ENCODE measurements at places on chromosomes 1 and 21.

GRCh38 chr1:94554580-94554979 is 13.0 kb upstream of the F3 start:
- no peak for DNase-seq

- no peak for DNase-seq
Observed at GRCh38 chr1:172203902-172204301, 216.6 kb upstream of the C1orf105 start.

DNA sequence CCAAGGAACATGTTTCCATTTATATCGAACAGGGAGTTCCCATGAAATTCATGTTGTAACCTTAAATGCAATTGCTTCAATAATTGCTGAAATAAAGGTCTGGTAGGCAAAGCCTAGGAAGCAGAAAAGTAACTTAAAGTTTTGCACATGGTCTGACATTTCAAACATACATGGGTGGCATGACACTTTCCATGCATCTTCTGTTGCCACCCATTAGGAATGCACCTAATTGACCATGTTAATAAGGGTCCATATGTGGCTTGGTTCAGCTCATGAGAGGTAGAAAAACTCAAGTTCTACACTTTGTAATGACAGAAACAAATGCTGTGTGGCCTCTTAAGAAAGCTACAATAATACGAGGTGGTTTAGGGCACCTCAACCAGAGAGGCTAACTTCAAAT is 72.0 kb upstream of the GORAB start:
- no peak for DNase-seq

DNA sequence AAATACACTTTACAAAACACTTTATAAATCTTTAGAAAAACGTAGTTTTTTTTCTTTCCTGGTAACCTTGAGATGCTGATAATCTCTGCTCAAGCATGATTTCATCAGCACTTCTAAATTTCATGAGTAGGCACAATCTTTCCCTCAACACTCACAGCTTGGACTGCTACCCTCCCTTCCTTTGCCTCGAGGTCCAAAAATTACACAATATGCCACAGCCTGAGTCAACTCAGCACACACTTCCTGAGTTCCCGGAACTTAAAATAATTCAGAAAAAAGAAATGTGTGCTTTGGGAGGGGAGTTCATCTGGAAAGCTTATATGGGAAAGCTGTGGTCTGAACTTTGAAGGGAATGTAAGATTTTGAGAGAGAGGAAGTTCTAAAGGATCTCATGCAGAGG is 5.9 kb downstream of the CLCA2 start:
- no peak for DNase-seq

GRCh38 chr1:63010913-63011660 is 227.2 kb downstream of the ATG4C start:
- DNase-seq = no peak

DNA sequence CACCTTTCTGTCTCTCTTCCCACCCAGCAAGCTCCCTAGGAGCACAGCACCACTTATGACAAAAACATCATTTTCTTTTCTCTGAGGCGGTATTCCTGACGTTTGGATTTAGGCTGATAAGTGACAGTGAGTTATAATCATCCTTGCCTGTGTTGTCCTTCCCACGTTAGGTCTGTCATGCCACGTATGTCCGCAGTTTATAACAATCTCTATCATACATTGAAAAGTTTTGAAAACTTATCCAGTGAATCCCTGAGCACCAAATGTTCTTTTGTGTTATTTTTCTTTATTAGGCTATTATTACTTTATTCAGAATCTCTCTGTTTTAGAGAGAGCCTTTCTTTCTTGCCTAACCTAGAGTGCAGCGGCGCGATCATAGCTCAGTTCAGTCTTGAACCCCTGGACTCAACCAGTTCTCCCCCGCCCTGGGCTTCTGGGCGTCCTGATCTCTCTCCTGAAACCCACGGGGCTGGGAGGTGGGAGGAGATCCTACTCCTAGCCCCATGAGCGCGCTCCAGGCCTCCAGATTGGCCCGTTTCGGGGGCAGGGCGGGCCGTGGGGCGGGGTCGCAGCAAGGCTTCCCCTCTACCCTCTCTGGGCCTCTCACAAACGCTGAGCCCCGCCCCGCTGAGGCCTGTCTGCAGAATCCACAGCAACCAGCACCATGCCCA is at the start of gene GSTM2:
Gene GSTM2 (plus strand): TSS at position 606 of the 671 bp plus-strand sequence. CDS start 59 bp downstream, at position 665.
- peak; percentile 77 for DNase-seq

DNA sequence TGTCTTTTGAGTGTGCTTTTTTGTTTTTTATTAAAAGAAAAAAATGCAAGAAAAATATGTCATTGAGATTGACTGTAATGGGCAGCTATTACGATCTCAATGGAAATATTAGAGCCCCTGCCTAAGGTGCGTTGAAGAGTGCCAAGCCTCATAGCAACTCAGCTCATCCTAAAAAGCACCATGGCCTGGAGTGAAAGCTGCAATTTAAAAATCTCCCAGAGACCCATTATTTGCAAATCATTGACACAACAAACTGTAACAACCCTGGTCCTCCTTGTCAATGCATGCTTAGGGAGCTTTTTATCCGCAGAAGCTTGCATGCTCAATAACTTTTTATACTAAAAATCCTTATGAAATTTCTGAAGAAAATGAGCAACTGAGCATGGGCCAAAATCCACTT is 954.5 kb downstream of the ADGRL2 start:
- DNase-seq = no peak

DNA sequence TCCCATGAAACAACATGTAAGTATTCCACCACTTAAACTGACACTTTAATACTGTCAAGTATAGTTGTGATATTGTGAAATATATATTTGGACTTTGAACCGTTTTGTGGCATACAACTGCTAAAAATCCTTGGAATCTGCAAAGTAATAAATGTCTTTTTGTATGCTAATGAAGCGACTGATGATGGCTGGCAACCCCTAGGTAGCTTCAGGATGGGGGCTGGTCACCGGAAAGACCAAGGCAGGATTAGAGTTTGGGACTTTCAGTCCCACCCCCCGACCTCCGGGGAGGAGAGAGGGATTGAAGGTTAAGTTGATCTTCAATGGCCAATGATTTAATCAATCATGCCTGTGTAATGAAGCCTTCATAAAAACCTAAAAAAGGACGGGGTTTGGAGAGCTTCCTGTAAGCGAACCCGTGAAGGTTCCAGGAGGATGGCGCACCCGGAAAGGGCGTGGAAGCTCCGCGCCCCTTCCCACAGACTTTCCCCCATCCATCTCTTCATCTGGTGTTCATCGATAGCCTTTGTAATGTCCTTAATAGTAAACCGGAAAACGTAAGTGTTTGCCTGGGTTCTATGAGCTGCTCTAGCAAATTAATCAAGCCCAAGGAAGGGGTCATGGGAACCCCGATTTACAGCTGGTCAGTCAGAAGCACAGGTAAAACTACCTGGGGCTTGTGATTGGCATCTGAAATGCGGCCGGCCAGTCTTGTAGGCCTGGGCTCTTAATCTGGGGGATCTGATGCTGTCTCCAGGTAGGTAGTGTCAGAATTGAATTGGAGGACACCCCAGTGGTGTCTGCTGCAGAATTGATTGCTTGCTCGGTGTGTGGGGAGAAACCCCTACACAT is 1.8 kb upstream of the ZNF281 start:
- no peak for DNase-seq

GRCh38 chr1:77322061-77322900 is 40.5 kb downstream of the AK5 start:
- DNase-seq = no peak

DNA sequence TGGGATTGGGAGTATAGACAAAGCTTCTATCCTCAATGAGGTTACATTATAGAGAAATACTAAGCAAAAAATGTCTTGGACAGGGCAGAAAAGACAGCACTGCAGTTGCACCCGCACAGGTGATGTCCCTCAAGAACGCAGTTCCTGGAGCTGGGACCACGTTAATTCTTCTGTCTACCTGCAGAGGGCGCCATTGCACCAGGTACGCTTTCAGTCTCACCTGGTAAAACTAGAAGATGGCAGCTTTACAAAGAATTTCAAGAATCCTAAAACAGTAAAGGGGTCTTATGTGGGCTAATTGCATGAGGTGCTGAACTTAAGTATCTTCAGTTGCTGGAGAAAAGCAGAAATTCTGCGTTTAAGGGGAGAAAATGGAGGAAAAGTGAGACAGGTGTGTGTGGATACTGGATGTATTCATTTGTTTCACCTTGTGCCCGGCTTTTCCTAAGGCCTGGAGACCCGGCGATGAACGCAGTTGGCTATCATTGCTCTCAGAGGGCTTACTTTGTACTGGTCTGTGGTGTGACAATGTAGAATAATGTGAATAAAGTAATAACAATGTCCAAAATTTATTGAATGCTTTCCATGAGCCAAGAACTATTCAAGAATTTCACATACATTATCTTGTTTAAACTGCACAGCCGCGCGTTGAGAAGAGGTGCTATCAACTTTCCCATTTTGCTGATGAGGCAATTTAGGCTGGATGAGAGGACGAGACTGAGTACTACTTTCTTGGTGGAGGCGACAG is 276.3 kb upstream of the GREM2 start:
- DNase-seq = no peak

- no peak for DNase-seq
Observed at GRCh38 chr1:54842206-54842915, 41.2 kb upstream of the TTC22 start.

DNA sequence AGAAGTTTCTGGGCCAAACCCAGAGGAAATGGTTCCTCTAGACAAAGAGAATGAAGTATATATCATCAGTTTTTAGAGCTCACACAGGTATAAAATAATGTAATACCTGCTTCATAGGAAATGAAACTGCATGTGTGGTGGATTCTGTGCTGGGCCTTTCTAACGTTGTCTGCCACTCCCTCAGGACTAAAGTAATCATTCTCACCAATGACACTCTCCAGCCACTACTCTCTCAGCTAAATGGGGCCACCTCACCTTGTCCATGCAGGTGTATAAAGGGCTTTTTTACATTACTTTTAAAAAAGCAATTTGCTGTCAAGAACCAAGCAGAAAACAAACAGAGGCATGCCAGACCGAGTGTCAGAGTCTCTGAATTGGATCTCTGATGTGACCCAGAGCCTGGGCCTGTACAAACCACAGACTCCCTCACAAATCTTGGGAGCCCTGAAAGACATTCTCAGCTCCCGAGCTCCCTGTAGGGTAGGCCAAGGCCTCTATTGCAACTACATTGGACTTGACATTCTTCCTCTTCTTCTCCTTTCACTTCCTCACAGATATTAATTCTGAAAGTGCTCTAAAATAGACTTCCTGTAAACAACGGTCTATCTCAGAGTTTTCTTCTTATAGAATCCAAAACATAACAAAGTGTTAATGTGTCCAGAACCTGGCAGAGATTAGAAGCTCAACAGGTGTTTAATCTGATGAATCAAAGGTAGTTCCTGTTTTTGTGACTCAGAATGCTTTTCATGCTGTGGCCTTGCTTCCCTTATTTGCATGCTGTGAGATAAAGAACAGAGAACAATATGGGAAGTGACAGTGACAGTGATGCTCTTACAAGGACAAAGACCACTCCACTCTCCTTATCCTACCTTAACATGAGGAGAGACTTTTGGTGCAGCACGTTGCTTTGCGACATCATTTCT is 8.6 kb downstream of the AIM2 start:
- no peak for DNase-seq

DNA sequence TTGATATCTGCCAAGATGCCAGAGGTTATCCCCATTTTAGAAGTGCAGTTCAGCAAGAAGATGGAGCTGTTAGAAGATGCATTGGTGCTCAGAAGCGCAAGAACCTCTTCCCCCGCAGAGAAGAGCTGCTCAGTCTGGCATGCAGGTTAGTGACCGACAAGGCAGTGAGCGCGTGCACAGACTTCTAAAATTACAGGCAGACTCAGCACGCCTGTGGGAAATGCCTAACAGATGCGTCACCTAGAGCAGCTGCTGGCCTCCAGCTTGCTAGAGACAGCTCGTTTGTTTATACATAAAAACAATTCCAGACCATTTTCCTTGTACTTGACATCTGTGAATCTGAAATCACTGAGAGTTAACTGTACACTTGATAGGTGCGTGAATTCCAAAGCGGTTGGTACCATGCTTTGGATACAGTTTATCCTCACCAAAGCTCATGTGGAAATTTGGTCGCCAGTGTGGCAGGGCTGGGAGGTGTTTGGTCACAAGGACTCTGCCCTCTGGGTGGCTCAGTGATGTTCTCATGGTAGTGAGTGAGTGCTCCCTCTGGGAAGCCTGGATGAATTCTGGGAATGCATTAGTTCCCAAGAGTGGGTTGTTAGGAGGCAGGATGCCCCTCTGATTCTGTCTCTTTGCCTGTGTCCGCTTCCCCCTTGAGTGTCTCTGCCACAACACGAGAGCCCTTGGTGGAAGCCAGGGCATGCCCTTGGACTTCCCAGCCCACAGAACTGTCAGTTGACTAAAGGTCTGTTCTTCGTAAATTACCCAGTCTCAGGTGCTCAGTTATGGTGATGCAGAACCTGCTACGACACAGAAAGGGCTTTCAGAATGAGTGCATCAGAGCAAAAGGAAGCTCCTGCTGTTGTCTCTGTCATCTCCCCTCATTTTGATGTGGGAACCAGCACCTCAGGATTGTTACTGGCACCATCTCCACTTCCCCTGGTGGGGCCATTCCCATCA is 24.4 kb downstream of the SNAP47 start:
- no peak for DNase-seq

- DNase-seq = no peak
Observed at GRCh38 chr1:4768553-4768952, 114.1 kb downstream of the AJAP1 start.

DNA sequence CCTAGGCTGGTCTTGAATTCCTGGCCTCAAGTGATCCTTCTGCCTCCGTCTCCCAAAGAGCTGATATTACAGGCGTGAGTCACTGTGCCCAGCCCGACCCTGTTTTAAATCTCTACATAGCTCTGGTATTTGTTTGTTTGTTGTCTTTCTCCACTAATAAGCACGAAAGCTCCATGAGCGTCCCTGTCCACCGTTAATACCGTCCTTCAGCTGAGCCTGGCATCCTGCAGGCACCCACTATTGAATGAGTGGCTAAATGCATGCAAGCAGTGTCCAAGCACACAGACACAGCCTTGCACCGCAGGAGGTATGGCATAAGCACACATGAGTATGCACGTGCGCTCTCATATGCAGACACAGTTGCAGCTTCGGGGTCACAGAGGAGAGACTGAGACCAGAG is 4.5 kb upstream of the COL16A1 start:
- DNase-seq = no peak

GRCh38 chr21:43193088-43193650 is 24.4 kb downstream of the CRYAA start:
- no peak for DNase-seq

- no peak for DNase-seq
Observed at GRCh38 chr21:31795992-31796391, 64.1 kb upstream of the SCAF4 start.

DNA sequence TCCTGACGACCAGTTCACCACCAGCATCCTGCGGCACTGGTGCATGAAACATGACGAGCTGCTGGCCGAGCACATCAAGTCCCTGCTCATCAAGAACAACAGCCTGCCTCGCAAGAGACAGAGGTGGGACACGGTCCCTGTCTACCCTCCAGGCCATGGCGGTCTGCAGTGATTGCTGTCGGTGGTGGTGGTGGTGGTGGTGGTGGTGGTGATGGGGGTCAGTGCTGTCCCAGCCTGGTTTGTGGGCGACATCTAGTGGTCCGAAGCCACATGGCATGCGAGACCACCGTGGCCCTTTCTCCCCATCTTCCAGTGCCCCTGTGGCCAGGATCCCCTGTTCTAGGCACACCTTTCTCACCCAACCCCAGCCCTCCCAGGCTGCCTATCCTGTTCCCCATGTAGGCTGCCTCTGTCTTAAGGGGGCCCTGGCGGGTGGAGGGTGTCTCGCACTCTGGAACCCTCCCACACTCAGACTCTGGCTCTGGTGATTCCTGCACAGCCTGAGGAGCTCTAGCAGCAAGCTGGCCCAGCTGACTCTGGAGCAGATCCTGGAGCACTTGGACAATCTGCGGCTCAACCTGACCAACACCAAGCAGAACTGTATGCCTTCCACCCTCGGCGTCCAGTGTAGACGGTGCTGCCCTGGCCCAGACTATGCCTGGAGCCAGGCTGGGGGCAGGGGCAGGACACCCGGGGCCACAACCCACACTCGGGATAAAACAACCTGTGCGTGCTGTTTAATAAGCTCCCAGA is 3.2 kb upstream of the SLC27A3 start:
- DNase-seq = no peak

Data from left renal pelvis (tissue), 4 donors.